GM06990 (cell line): ENCODE measurements at places on chromosomes 2 and 18.

GRCh38 chr18:45110577-45111501 lies 430.2 kb downstream of the SETBP1 start:
- DNase-seq, result no peak

DNA sequence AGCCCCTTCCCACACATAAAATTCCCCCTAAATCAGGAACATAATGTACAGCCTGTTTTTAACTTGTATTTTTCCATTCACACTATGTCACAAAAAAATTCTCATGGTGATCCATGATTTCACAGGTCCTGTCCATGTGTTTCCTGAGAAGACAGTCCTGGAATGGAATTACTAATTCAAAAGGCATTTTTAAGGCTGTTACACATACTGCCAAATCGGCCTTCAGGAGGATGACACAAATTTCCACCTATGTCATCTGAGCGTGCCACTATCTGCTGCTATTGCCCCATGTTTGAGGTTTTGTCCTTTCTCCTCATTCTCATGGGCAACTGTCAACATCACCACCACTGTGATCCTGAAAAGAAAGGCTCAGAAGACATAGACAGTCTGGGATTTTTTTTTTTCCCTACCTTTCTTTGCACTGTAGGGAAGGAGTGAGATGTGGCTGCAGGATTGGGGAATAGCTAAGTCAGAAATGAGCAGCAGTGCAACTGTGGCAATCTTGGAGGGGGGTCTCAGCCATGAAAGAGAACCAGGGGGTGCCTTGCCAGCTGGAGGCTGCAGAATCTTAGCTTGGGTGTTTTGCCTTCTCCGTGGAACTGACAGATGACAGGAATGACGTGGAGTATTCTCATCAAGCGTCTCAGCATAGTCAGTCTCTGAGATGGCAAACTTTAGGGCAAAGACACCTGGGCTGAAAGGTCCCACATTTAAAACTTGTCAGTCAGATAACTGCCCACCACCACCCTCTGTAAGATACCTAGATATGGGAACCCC lies 73.4 kb downstream of the MARCHF4 start:
- no peak for DNase-seq

DNA sequence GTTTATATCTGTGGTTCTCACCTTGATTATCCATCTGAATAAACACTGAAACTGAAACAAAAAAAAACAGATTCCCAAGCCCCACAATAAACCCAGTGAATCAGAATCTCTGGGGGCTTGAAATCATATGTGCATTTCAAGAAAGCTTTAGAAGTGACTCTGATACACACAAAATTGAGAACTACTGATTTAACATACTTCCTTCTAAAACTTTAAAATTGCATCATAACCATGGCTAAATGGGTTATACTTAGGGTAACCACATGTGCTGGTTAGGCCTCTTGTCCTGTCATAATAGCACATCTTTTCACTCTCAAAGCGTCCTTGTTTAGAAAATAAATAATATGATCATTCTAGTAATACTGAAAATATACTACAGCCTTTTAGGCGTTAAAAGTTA lies 100.9 kb downstream of the ATAD2B start:
- no peak for DNase-seq

DNA sequence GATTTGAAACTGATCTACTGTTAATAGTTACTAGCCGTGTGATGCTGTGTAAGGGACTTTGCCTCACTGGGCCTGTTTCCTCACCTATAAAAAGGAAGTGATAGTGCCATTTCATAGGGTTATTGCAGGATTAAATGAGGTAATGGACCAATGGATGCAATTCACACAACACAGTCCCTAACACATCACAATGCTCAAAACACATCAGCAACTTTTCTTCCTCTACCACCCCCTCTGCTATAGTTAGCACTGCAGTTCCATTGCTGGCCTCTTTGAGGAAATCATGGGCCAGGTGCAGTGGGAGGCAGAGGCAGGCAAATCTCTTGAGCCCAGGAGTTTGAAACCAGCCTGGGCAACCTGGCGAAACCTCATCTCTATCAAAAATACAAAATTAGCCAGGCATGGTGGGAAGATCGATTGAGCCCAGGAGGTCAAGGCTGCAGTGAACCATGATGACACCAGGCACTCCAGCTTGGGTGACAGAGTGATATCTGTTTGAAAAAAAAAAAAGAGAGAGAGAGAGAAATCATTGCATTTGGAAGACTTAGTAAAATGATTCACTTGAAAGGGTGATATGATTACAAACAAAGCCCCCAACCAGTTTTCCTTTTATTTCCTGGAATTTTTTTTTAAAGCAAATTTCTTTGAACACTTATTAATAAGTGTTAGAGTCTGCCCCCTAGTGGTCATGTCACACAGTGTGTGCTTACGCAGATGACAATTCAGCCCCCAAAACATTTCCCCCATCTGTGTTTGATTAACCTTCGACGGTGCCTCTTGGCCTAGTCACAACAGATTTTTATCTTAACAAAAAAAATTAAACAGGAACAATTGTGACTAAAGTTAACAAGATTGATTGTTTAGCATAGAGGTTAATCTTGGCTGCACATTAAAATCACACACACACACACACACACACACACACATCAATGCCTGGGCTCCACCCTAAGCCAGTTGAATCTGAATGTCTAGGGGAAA lies 88.6 kb upstream of the BCL11A start:
- no peak for DNase-seq

DNA sequence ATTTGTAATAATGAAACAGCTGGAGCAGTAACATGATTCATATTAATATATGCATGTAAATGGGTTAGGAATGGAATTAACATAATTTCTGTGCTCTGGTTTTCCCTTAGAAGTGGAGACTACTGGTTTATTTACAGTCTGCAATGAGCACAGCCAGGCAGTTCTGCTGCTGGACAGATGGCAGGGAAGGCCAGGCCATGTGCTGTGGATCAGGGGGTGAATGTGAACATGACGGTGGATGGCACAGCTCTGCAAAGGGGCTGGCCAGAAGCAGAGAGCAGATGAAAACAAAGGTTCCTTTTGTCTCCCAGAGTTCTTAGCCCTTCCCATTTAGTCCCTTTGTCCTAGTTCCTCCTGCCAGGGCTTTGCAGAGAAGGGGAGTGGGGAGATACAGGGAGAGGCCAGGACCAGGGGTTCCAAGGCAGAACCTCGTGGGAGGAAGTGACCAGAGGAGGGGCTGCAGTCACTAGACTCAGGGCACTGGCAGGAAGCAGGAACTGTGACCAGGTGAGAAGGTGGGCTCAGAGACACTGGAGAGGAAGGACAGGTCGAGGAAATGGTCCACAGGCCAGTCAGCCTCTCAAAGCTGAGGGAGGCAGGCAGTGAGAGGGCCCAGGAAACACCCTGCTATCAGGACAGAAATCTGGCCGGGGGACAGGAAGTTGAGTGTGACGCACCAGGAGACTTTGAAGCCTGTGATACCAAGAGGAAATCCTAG lies 112.9 kb upstream of the ATP8B1 start:
- DNase-seq, result no peak

GRCh38 chr2:103010306-103010705 lies 248.5 kb downstream of the TMEM182 start:
- no peak for DNase-seq

GRCh38 chr2:215697003-215697402 lies 261.1 kb upstream of the FN1 start:
- no peak for DNase-seq

DNA sequence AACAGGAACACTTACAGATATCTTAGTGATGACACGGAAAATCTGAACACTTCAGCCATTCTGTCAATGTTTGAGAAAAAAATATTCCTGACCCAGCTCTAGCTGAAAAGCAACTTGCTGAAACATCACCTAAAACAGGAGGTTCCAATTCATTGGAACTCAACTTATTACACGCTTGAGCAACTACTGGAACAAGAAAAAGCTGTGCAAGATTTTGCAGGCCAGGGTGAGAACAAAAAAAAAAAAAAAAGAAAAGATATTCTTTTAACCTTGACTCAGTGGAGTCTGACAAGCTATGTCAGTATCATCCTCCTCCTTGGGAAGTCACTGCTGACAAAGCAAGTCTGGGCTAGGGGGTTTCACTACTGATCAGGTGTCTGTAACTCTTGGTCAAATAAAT lies 351.0 kb downstream of the SS18 start:
- DNase-seq, result no peak

DNA sequence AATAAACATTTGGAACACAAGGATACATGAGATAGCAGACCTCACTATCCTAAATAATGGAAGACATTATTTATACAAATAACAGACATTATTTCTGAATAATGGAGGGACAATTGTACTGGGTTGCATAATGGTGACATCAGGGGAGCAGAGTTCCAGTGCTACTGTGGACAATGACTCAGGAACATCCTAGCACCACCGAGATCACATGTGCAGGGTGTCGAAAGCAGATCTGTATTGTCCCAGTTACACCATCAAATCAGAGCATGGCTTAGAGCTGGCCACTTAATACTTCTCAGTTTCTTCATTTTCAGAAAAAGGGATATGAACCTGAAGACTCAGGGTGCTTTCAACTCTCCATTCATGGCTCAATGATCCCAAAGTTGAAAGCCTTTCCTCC lies 249.1 kb upstream of the RBMS1 start:
- DNase-seq, result no peak
